SK-MEL-5 (cell line): ENCODE measurements at places on chromosomes 6 and 20. TPM values are rescaled to one million over a fixed set of nuclear protein-coding genes. Genes with fewer than 3 reads are reported as not detected.

The C20orf202 gene
- not detected in 2 replicates for total RNA-seq

The GRIK2 gene
- total RNA-seq: 8.5 and 9.3 TPM in 2 replicates

The CST1 gene
- 36.4 and 48.3 TPM in 2 replicates for total RNA-seq

The SOX4 gene
- 25.8 and 28.4 TPM in 2 replicates for total RNA-seq

The BTNL2 gene
- total RNA-seq: not detected in 2 replicates

The GABRR1 gene
- total RNA-seq: not detected in 2 replicates

The SNAP25 gene
- total RNA-seq: 0.05 TPM in 1 of 2 replicates, not detected in the other

The C6orf58 gene
- not detected in 2 replicates for total RNA-seq

The DNAH8 gene
- under 0.01 TPM in 1 of 2 replicates, not detected in the other for total RNA-seq
